ENCODE measurements at places on chromosomes 13 and 19. TPM values are rescaled to one million over a fixed set of nuclear protein-coding genes. Genes with fewer than 3 reads are reported as not detected.

Gene ZBTB7A
- 41.6 TPM for total RNA-seq

Gene DIRAS1
- total RNA-seq: 0.23 TPM

Gene FKRP
- 20.6 TPM for total RNA-seq

Gene DHPS
- total RNA-seq: 101 TPM

Gene LACC1
- total RNA-seq: 0.45 TPM

Gene GRIK5
- total RNA-seq: 2.0 TPM

Gene C1QTNF9
- not detected for total RNA-seq

Gene MAP4K1
- 284 TPM for total RNA-seq

Gene JAK3
- 184 TPM for total RNA-seq

Gene MBD3L3
- total RNA-seq: not detected

Gene ZNF865
- 12.3 TPM for total RNA-seq

Gene IFI30
- total RNA-seq: 61.5 TPM

Gene CEACAM20
- not detected for total RNA-seq

Gene ZNF497
- 1.1 TPM for total RNA-seq

Gene MCEMP1
- not detected for total RNA-seq

Gene SULT2A1
- total RNA-seq: not detected

Gene ATP4B
- total RNA-seq: not detected

Gene DCLK1
- total RNA-seq: not detected

Gene C19orf18
- 0.34 TPM for total RNA-seq

Gene ZNF625
- 5.0 TPM for total RNA-seq

Gene BEST2
- not detected for total RNA-seq

Gene SIGLEC14
- not detected for total RNA-seq

Gene HSH2D
- total RNA-seq: 48.0 TPM

Gene AKAP8L
- 76.6 TPM for total RNA-seq

Gene N4BP2L1
- 22.6 TPM for total RNA-seq

Gene ZNF792
- 13.7 TPM for total RNA-seq

Gene CLEC4M
- not detected for total RNA-seq

Gene TMPRSS9
- total RNA-seq: not detected

Gene TPTE2
- 0.14 TPM for total RNA-seq

Gene TSSK6
- total RNA-seq: 3.3 TPM

Gene USPL1
- total RNA-seq: 18.8 TPM

Gene ADM5
- total RNA-seq: 4.9 TPM

Gene WDR88
- not detected for total RNA-seq

Gene LILRA2
- not detected for total RNA-seq

Gene SOHLH2
- total RNA-seq: not detected

Gene CEACAM7
- total RNA-seq: not detected

Gene GTF2F2
- 19.9 TPM for total RNA-seq

Gene OR10H1
- not detected for total RNA-seq

Gene PPM1N
- total RNA-seq: 1.5 TPM

Gene NCAN
- 0.48 TPM for total RNA-seq

Gene NFIC
- 11.5 TPM for total RNA-seq

Gene LILRA1
- not detected for total RNA-seq

Gene TTC9B
- total RNA-seq: not detected

Gene RPS28
- 2,116 TPM for total RNA-seq

Gene RASL11A
- total RNA-seq: 0.45 TPM

Gene CYP2A7
- total RNA-seq: not detected

Gene ZSCAN1
- not detected for total RNA-seq

Gene TSHZ3
- 0.61 TPM for total RNA-seq

Gene SPC24
- total RNA-seq: 71.4 TPM

Gene SIGLEC7
- total RNA-seq: not detected

Gene KRTDAP
- total RNA-seq: not detected

Gene EFNB2
- total RNA-seq: 0.07 TPM

Gene ICAM3
- total RNA-seq: 183 TPM

Gene NLRP7
- not detected for total RNA-seq

Gene NLRP4
- not detected for total RNA-seq

Gene ZFP82
- total RNA-seq: 4.3 TPM

Measured in T-helper 2 cell treated with Interferon-gamma antibody and Interleukin-4, amounts not matched to agents 100 ng/mL and 5 ng/mL, for 36 hours (primary cell).